ENCODE measurements at places on chromosomes 5 and 9. TPM values are rescaled to one million over a fixed set of nuclear protein-coding genes. Genes with fewer than 3 reads are reported as not detected.

Gene ERGIC1
- total RNA-seq = 99.1 TPM

Gene PPP3R2
- not detected for total RNA-seq

Gene OR1Q1
- total RNA-seq = not detected

Gene DIRAS2
- 4.8 TPM for total RNA-seq

Gene GRIN3A
- not detected for total RNA-seq

Gene HAND1
- not detected for total RNA-seq

Gene FBP2
- total RNA-seq = not detected

Gene CCDC152
- 2.7 TPM for total RNA-seq

Gene ZNF354C
- total RNA-seq = 3.1 TPM

Gene KLF4
- total RNA-seq = 7.4 TPM

Gene PCDHGA9
- 1.9 TPM for total RNA-seq

Gene IL4
- not detected for total RNA-seq

Gene MOB3B
- 2.3 TPM for total RNA-seq

Gene NUP188
- 67.3 TPM for total RNA-seq

Gene TAS2R1
- not detected for total RNA-seq

Gene IL5
- total RNA-seq = not detected
